ENCODE measurements at places on chromosomes 1 and 21. TPM values are rescaled to one million over a fixed set of nuclear protein-coding genes. Genes with fewer than 3 reads are reported as not detected.

DNA sequence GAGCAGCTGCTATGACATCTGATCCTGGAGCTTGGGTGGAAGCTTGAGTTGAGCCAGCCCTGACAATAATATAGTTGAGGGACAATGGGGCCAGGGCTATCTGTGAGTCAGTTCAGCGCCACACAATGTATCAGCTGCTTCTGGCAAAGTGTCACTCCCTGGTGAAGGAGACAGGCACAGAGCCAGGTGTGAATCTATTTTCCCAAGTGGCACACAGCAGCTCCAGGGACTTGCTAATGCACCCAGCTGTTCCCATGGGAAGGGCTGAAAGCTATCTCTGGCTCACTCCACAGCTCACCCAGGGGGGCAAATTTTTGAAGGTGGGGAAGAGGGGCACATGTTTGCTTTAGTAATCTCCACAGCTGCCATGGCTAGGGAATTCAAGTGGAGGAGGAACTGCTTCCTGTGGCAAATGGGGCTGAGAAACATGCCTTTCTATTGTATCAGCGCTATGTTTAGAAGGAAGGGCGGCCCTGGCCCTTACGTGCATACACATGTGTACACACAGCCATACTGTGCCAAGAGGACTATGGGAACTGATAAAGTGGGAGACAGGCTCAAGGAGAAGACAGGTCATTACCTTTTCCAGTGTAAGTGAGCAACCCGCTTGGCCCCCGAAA, 2.2 kb downstream of the CYB5R1 start:
- DNase-seq: peak; percentile 32

DNA sequence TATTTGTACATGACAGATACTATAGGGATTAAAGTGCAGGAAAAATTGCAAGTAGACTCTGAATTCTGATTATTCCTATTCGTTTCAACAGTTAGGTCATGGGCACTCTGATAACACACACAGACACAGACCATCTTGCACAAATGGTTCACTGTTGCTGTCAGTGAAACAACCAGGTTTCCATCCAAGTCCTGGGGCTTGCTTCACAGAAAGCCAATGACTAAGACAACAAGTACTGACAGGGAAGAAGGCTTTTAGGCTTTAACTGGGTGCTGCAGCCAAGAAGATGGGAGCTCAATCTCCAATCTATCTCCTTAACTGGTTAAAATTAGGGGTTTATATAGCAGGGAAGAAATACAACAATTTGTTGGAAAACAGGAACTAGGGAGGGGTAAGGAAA, 57.6 kb downstream of the RIMS3 start:
- no peak for DNase-seq

DNA sequence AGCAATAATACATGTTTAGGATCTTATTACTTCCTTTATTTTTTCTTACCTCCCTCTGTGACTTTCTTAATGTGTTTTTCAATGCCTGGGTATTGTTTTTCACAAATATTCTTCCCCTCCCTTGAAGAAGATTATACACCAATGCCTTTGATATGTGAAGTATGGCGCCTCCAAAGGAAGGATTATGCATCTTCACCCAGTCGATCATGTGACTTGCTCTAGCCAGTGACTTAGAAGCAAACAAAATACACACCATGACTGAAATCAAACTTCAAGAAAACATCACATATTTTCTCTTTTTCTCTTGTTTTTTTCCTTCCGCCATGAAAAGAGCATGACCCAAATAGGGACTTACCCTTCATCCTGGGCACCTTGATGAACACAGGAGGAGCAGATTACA, 297.1 kb downstream of the NCAM2 start:
- no peak for DNase-seq

The PRAMEF12 gene
- total RNA-seq: not detected

The KCNE1 gene
- 0.74 TPM for total RNA-seq
